Frontal cortex (tissue), 4 donors: ENCODE measurements at places on chromosomes 1 and 21. TPM values are rescaled to one million over a fixed set of nuclear protein-coding genes. Genes with fewer than 3 reads are reported as not detected.

The TTC22 gene
- under 0.01 TPM for total RNA-seq

The HAPLN2 gene
- total RNA-seq: 0.41 TPM

The PBX1 gene
- 197 TPM for total RNA-seq

The IL19 gene
- total RNA-seq: not detected

The MFAP2 gene
- total RNA-seq: 7.3 TPM

The TRIM46 gene
- 21.2 TPM for total RNA-seq

The OPTC gene
- total RNA-seq: not detected
